Caudate nucleus (tissue), 63 donors: ENCODE measurements at places on chromosomes 12 and 14.

DNA sequence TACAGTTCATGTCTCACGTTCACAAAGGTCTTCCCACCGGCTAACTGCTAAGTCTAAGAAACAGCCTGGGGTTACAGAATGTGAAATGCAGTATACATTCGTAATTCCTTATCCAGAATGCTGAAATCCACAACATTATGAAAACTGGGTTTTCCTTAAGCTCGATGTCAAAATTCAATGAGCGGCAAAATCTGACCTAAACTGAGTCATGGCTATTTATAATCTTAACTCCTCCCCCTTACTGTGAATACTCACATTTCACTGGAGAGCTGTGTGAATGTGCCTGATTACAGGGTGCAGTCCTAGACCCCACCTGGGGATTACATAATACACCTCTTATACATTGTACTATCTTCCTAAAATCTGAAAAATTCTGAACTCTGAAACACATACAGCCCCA lies 35.3 kb downstream of the STX2 start:
- no peak for DNase-seq

GRCh38 chr12:96606134-96606533 lies 116.8 kb downstream of the CFAP54 start:
- DNase-seq = no peak

DNA sequence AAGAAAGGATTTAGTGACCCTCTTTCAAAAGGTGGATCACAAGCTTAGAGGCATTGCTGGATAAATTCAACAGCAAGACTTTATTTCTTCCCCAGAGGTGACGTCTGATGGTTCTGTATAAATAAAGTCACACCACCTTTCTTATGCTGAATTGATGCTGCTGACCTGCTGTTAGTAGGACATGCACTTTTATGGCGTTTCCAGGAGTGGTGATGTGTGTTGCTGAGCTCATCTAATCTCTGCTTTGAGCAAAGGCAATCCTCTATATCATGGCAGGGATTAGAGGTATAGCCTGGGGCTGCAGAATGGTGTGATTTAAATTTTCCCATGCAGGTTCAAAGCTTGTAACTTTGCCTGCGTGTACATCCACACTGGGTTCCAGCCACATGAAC lies 94.9 kb downstream of the ETV6 start:
- DNase-seq = no peak

DNA sequence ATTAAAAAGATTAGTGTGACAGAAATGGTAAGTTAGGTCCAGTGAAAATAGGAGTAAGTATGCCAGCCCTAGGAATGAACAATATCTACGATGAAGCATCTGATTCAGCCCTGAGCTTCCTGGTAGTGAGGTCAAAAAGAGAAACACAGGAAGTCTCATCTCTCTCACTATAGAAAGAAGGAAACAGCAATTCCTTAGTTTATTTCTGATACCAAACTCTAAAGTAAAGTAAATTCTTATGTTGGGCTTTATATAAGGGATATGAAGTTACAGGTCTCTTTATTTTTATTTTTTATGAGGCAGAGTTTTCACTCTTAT lies 76.7 kb upstream of the RFLNA start:
- no peak for DNase-seq

DNA sequence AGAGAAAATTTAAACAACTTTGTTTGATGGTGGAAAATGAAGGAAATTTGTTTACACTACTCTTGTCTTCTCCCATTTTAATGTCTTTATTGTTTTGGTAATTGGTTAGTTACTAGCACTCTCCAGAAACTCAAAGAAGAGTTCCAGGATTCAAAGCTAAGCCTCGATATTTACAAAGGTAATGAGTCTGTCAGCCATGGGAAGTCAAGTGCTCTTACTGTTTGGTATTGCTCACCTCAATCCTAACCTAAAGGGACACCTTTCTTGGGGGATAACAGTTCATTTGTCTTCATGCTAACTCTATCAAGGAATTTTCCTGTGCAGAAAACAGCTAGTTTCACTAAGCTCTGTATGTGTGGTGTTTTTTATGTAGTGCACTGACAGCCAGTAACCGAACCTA lies 222.9 kb upstream of the LMO3 start:
- DNase-seq = no peak

DNA sequence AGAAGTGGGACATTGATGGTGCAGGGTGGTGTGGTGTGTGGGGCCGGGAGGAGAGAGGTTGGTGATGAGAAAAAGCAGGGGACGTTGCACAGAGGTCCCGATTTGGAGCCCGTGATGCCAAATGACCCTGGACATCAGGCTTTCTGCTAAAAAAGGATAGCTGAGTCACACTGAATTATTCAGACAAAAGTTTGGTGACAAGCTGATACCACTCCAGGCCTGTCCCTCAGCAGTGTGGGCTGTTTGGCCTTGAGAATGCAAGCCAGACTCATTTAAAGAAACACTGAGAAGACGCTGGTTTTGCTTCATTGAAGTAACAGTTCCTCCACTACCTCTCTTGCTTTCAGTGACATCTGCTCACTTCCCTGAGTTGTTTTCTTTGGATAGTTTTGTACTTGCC lies 262.1 kb upstream of the PWP1 start:
- DNase-seq = no peak

- no peak for DNase-seq
Measured at GRCh38 chr12:82635263-82635662, 51.4 kb upstream of the TMTC2 start.

DNA sequence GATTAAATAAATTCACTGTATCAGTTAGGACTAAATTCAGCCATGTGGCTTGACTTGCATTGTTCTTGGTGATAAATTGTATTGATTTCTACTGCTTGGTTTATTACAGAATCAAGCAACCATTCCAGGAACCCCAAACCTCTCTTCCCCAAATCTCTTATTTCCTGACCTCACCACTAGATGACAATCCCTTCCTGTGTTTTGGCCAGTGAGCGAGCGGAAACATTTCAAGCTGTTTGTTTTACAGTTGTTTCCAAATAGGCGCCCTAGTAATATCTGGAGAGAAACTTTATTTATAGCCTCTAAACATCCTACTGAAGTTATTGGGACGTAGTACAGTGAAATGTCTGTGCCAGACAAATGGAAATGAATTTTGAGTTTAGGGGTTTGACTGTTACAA lies 161.1 kb downstream of the SNAPC1 start:
- DNase-seq = no peak

GRCh38 chr12:20030826-20031225 lies 337.5 kb upstream of the PDE3A start:
- no peak for DNase-seq

DNA sequence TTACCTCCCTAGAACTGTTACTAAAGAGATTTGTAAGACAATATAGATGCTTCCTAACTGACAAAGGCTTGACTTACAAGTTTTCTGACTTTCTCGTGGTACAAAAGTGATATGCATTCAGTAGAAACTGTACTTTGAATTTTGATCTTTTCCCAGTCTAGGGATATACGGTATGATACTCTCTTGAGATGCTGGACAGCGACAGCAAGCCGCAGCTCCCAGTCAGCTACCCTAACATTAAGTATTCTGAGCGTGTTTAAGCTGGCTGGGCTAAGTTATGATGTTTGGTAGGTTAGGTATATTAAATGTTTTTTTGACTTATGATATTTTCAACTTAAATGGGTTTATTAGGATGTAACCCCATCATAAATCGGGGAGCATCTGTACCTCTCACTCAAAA lies 55.2 kb upstream of the CDKL1 start:
- DNase-seq = no peak

- DNase-seq = no peak
Measured at GRCh38 chr12:98882526-98882925, 237.4 kb downstream of the APAF1 start.

GRCh38 chr12:71430756-71431155 lies 8.8 kb upstream of the LGR5 start:
- DNase-seq = no peak

GRCh38 chr14:28673056-28673455 lies 93.5 kb upstream of the FOXG1 start:
- no peak for DNase-seq

- DNase-seq = no peak
Measured at GRCh38 chr14:94571395-94571794, 9.8 kb upstream of the SERPINA5 start.

DNA sequence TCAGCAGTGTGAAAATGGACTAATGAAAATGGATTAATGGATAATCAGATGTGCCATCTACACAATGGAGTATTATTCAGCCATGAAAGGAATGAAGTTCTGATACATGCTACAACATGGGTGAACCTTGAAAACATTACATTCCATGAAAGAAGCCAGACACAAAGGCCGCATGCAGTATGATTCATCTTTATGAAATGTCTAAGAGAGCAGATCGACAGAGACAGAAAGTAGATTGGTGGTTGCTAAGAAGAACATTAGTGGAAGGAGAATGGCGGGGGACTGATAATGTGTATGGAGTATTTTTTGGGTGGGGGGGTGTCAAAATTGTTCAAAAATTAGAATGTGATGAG lies 47.3 kb downstream of the PRKAB1 start:
- DNase-seq = no peak

- DNase-seq = no peak
Measured at GRCh38 chr14:104669697-104670096, 19.7 kb upstream of the INF2 start.

- DNase-seq = peak; percentile 28
Measured at GRCh38 chr14:76647697-76648298, 113.5 kb upstream of the VASH1 start.

- DNase-seq = no peak
Measured at GRCh38 chr14:104794099-104794498, 1.4 kb downstream of the AKT1 start.

- peak; percentile 54 for DNase-seq
Measured at GRCh38 chr12:2853626-2854025, 3.2 kb downstream of the TEX52 start.

DNA sequence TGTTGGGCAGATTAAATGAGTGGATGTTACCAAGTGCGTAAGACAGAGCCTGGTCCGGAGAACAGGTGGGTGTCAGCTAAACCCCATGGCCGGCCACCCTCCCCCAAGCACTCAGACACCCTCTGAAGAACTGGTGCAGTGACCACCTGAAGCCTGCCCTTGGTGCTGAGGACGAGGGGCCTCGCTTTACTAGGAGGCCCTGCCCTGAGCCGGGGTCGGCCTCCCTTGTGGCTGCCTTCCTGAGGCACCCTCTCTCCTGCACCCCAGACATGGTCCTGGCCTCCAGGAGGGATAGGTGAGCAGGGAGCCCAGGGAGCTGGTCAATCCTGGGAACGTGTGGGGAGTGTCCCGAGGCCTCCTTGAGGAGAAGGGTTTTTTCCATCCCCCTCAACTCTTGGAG lies 4.9 kb upstream of the KIF26A start:
- no peak for DNase-seq

- no peak for DNase-seq
Measured at GRCh38 chr12:93461503-93461902, 5.8 kb upstream of the MRPL42 start.

DNA sequence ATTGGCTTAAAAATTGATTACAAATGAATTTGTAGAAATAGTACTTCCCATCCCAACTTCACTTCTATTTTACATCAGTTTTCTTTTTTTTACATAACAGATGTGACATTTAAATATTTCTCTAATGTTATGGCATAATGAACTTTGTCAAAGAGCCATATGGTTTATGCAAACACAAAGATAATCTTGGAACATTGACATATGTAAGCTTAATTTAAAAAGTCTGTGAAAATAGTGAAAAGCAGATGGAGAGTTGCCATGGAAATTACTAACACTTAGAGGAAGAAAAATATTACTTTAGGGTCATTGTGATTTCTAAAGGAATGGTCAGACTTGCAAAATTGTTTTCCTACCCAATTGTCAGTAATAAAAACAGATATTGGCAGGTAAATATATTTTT lies 232.4 kb downstream of the AEBP2 start:
- DNase-seq = no peak

GRCh38 chr12:44626883-44627282 lies 249.2 kb downstream of the NELL2 start:
- DNase-seq = no peak

- DNase-seq = no peak
Measured at GRCh38 chr14:34439090-34439489, 22.9 kb downstream of the SPTSSA start.

DNA sequence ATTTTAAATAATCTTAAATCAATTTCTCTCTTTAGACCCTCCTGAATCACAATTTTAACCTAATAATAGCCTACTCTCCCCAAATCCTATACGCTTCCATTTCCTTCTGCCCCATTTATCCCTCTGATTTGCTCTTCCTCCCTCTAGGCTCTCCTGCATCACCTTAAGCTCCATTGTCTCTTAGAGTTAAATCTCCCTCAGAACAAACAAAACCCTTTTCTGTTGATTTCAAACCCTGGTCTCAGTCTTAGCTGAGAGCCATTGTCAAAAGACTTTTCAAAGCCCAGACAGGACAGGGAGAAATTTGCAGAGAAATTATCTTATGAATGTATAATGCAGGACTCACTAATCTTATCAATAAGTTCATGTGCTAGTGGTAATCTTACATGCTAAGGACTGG lies 106.1 kb downstream of the C12orf75 start:
- no peak for DNase-seq

- DNase-seq = no peak
Measured at GRCh38 chr14:75522983-75523318, 682 bp downstream of the BATF start.

GRCh38 chr14:103597623-103598377 lies 31.2 kb upstream of the KLC1 start:
- DNase-seq = no peak

- DNase-seq = no peak
Measured at GRCh38 chr12:102302553-102302952, 104.9 kb upstream of the PMCH start.

- DNase-seq = no peak
Measured at GRCh38 chr12:106291342-106291741, 11.2 kb upstream of the TCP11L2 start.

DNA sequence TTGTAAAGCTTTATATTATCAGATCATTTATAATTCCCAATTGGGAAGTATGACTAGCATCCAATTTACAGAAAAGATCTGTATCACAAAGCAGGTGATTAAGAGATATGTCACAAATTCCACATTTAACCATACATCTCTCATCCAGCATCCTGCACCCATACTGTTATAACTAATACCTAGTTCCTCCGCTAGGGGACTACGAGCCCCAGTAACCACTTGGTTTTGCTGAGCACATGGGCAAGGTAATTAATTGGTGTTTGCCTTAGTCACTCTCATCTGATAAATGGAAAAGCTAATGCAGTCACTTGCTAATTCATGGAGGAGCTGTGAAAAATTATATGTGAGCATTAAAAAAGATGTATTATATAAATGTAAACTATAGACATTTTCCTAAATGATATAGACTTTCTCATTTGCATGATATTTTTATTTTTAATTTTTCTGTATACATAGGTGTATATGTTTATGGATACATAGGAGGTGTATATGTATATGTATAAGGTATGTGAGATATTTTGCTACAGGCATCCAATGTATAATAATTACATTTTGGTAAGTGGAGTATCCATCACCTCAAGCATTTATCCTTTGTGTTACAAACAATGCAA lies 1031.8 kb downstream of the GALC start:
- no peak for DNase-seq

- no peak for DNase-seq
Measured at GRCh38 chr12:124639122-124639806, 71.9 kb upstream of the NCOR2 start.

GRCh38 chr14:25010471-25010870 lies 39.5 kb downstream of the STXBP6 start:
- no peak for DNase-seq

- no peak for DNase-seq
Measured at GRCh38 chr12:65495233-65495632, 216.8 kb downstream of the MSRB3 start.
